ENCODE measurements at places on chromosomes 16 and 17. TPM values are rescaled to one million over a fixed set of nuclear protein-coding genes. Genes with fewer than 3 reads are reported as not detected.

DNA sequence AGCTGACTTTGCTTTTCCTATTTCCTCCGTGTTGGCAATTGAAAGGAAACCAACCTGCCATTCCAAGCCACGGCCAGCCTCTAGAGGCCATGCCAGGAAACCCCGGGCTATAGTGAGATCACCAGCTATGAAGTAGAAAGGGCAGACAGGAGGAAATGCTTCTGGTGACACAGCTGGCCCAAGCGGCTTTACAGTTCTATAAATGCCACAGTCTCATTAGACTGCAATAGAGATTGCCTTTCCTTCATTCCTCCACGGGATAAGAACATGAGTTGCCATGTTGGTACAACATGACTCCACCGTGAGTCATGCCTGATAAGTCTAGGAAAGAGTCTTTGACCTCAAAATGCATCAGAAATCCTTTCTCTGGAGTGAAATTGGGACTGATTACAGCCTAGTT lies 384.9 kb downstream of the GRIN2A start:
- no peaks in the 10 kb centered on the region for H3K4me1 ChIP-seq
- no peaks in the 10 kb centered on the region for H3K36me3 ChIP-seq
- no peak overlapping the region for H3K4me3 ChIP-seq
- no peaks in the 10 kb centered on the region for H3K27me3 ChIP-seq
- no peak overlapping the region for H3K27ac ChIP-seq
- no peak for DNase-seq

GRCh38 chr16:4350365-4350786 lies 745 bp downstream of the PAM16 start:
- H3K27me3 ChIP-seq = no peaks in the 10 kb centered on the region
- H3K4me1 ChIP-seq = peaks cover 14% of the 10 kb centered on the region
- H3K27ac ChIP-seq = peak overlapping the region; percentile 83

DNA sequence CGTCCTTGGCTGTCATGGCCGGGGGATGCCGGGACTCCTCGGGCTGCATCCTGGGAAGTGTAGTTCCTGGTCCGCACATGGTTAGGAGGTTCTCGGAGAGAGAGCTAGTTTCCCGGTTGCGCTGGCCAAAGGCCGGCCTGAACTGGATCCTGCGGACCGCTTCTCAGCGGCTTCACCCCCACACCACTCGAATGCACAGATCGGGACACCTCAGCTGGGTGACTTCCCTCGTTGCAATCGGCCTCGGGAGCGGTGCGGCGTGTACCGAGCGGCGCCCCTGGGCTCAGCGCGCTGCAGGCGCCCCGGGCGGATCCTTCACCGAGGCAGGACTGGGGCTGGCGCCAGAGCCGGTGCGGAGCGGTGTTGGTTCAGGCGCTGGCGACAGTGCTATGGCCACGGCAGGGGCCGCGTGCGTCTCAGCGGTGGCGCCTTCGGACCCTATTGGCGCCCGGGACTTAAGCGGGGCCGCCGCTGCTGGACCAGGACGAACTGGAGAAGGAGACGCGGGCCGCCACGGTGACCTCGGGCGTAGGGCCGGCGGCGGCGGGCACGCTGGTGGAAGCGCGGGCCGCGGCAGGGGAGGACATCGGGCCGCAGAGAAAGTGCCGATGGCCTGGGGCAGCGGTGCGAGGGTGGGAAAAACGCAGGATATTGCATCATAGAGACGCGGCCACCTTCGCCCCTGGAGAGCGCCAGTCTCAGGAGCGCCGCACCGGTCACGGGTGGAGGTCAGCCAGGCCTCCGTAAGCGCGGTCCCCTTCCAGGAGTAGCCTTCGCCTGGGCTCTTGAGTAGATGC lies 11.4 kb downstream of the ZNF629 start:
- H3K4me1 ChIP-seq = peaks cover 29% of the 10 kb centered on the region
- peaks cover 9% of the 10 kb centered on the region for H3K27me3 ChIP-seq
- no peak for DNase-seq
- peaks cover 14% of the 10 kb centered on the region for H3K36me3 ChIP-seq

GRCh38 chr16:10992112-10992511 lies 47.7 kb downstream of the CLEC16A start:
- H3K27ac ChIP-seq = no peak overlapping the region
- H3K4me3 ChIP-seq = no peak overlapping the region
- H3K27me3 ChIP-seq = no peaks in the 10 kb centered on the region

DNA sequence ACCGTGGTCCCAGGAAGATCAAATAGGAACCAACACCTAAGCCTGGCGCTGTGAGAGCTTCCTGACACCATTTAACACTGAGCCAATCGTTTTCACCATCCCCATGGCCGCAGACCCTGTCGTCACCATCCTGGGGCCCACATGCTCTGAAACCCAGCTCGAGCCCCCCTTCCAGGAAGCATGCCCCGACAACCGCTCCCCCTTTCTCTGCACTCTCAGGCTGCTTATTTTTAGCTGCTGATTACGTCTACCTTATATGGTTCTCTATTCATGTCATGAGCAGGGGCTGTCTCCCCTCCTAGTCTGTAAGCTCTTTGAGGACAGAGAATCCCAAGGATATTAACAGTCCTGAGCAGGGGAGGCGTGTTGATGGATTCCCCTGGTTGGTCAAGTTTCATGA lies 10.5 kb downstream of the SRL start:
- no peak overlapping the region for H3K4me3 ChIP-seq
- DNase-seq = no peak
- peaks cover 5% of the 10 kb centered on the region for H3K4me1 ChIP-seq
- peaks cover 13% of the 10 kb centered on the region for H3K27me3 ChIP-seq
- no peak overlapping the region for H3K27ac ChIP-seq

DNA sequence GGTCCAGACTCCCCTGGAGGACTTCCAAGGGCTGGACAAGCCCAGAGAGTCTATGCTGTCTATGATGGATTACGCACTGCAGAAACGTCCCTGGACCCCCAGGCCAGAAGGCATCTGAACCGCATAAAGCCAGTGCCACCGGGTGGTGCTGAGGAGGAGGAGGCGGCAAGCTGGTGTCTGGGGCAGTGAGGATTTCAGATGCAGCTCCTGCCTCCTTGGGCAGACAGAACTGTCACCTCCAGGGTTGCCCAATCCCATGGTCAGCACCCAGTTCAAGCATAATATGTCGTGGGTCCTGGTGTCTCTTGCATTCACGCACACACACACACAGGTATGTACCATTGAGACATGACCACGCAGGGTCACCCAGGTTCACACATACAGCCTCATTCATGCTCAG lies 25.6 kb downstream of the RAP1GAP2 start:
- no peaks in the 10 kb centered on the region for H3K27me3 ChIP-seq
- peaks cover 4% of the 10 kb centered on the region for H3K36me3 ChIP-seq
- H3K27ac ChIP-seq = no peak overlapping the region
- H3K4me3 ChIP-seq = no peak overlapping the region
- no peak for DNase-seq

DNA sequence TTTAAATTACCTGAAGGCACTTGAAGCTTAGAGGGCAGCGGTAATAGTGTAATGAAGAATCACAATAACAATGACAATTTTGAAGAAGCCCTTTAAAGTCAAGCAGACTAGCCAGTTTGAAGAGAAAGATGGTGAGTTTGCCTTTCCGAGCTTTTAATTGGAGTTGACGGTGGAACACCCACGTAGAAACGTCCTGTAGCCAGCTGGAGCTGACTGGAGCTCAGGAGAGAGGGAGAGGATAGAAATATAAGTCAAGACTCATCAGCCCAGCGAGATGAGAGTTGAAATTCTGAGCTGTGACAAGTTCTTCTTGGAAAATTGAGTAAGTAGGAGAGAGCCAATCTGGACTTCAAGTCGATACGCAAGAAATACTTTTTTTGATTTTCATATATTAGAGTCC lies 91.7 kb upstream of the CACNG3 start:
- H3K4me3 ChIP-seq = no peak overlapping the region
- H3K27ac ChIP-seq = no peak overlapping the region
- H3K27me3 ChIP-seq = no peaks in the 10 kb centered on the region
- H3K36me3 ChIP-seq = peaks cover 5% of the 10 kb centered on the region
- peaks cover 7% of the 10 kb centered on the region for H3K4me1 ChIP-seq

DNA sequence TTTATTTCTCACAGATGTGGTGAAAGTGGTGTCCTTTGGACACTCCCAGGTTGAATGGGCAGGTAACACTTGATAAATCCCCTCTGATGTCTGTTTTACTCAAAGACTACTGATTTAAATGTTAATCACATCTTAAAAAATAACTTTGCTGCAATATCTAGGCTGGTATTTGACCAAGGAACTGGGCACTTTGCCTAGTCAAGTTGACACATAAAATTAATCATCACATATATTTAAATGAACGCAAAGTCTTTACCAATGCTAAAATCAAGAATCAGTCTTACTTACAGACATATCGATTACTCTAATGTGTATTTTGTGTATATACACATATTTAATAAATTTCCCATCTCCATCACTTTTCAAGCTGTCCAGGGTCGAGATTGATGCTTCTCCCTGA lies 7.0 kb downstream of the MT2A start:
- H3K4me3 ChIP-seq = no peak overlapping the region
- DNase-seq = no peak
- no peaks in the 10 kb centered on the region for H3K36me3 ChIP-seq
- H3K27me3 ChIP-seq = peaks cover 8% of the 10 kb centered on the region
- no peak overlapping the region for H3K27ac ChIP-seq

DNA sequence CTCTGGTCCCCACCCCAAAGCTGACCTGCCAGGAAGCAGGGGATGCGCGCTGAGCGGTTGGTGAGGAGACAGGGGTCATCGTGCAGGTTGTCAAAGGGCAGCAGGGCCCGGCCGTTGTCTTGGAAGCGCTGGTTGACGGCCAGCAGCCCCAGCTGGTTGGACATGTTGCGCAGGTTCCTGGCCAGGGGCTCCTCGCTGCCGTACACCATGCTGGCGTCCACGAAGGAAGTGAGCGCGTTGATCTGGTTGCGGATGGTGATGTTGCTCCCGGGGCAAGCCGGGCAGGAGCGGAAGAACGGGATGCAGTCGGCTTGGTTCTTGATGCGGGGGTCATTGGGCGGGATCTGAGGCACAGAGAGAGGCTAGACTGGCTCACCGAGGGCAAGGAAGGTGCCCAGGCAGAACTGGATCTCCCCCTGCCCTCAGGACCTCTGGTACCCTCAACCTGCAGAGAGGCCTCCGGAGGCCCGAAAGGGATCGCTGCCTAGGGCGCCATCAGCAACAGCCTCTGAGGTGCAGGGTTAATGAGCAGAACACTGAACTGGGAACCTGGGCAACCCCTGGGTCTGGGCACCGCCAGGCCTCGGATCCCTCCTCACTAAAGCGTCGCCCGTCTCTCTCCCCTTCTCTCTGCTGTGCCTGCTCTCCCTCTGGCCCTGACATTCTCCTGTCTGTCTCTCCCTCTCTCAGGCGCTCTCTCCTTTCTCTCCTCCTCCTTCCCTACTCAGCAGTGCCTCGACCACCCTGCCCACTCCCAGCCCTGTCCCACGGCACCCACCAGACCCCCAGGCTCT lies 2.7 kb downstream of the MPO start:
- H3K27ac ChIP-seq = no peak overlapping the region
- no peak for DNase-seq
- no peak overlapping the region for H3K4me3 ChIP-seq

- H3K27ac ChIP-seq = peak overlapping the region; percentile 74
- DNase-seq = no peak
- no peaks in the 10 kb centered on the region for H3K27me3 ChIP-seq
Measured at GRCh38 chr16:3580251-3580651, 3.0 kb upstream of the NLRC3 start.

GRCh38 chr16:67336648-67337047 lies 10.0 kb downstream of the LRRC36 start:
- H3K4me1 ChIP-seq = no peaks in the 10 kb centered on the region
- no peak overlapping the region for H3K27ac ChIP-seq
- DNase-seq = no peak
- H3K27me3 ChIP-seq = no peaks in the 10 kb centered on the region
- H3K36me3 ChIP-seq = no peaks in the 10 kb centered on the region

DNA sequence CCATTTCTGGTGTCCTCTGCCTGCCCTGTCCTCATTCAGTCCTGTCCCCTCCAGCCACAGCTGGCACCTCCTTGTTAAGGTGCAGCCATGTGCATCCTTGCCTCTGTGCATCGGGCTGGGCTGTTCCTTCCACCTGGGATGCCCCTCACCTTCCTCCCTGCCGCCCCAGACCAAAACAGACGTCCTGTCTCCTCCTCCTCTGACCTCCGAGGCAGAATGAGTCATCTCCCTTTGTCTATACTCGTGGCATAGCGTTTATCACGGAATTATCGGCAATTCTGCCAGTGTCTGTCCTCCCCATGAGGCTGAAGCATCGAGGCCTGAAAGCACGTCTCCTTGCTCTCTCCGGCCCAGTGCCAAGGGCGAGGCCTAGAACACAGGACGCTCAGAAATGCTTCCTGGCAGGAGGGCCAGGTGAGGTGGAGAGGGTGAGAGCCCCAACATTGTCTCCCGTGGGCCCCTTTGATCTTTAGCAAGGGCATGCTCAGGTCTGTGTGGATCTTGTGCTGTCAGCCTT lies 4.6 kb downstream of the RAI1 start:
- H3K36me3 ChIP-seq = no peaks in the 10 kb centered on the region
- H3K4me3 ChIP-seq = peak overlapping the region; percentile 3
- H3K4me1 ChIP-seq = peaks cover 22% of the 10 kb centered on the region
- H3K27me3 ChIP-seq = no peaks in the 10 kb centered on the region
- H3K27ac ChIP-seq = peak overlapping the region; percentile 77

DNA sequence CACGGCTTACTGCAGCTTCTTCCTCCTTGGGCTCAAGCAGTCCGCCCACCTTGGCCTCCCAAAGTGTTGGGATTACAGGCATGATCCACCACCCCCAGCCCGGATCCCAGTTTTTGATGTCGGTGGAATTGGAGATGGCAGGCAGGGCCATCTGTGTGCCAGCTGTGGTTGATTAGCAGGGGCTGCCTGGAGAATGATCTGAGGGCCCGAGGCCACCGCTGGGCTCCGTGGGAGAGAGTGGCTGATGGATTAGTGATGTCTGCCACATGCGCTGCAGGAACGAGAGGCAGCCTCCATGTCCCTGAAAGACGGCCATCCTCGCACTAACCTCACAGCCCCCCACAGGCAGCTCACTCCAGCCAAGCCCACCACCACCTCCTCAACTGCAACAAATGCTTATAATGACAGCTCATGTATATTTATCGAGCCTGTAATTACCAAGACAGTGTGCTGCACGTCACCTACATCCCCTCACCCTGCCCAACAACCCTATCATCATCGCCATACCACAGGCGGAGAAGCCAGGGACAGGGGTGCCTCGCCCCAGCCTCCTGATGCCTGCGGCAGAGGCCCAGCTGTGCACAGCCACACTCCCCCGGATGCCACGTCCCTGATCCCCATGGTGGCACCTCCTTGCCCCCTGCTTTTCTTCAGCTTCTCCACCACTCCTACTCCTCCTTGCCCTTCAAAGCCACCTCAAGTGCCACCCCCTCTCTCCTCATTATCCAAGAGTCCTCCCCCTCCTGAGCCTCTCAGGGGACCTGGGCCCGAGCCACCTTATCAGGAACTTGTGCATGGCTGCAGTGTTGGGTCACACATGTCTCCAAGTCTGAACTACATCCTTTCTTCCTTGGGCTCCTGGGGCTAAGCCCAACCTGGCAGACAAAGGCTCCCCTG lies 33.2 kb downstream of the ACTG1 start:
- no peak overlapping the region for H3K4me3 ChIP-seq
- H3K27ac ChIP-seq = no peak overlapping the region
- H3K27me3 ChIP-seq = peaks cover 39% of the 10 kb centered on the region
- DNase-seq = no peak
- H3K4me1 ChIP-seq = peaks cover 5% of the 10 kb centered on the region

LPO gene
- total RNA-seq = 0.44 TPM

HSPB9 gene
- not detected for total RNA-seq

ARL5C gene
- not detected for total RNA-seq

TMIGD1 gene
- not detected for total RNA-seq

KRT24 gene
- not detected for total RNA-seq

HSD11B2 gene
- not detected for total RNA-seq

GRIN2A gene
- total RNA-seq = not detected

EPN3 gene
- not detected for total RNA-seq

KRTAP2-3 gene
- not detected for total RNA-seq

RPRML gene
- not detected for total RNA-seq

TMEM238L gene
- not detected for total RNA-seq
